ENCODE measurements at places on chromosomes 16 and 17.

DNA sequence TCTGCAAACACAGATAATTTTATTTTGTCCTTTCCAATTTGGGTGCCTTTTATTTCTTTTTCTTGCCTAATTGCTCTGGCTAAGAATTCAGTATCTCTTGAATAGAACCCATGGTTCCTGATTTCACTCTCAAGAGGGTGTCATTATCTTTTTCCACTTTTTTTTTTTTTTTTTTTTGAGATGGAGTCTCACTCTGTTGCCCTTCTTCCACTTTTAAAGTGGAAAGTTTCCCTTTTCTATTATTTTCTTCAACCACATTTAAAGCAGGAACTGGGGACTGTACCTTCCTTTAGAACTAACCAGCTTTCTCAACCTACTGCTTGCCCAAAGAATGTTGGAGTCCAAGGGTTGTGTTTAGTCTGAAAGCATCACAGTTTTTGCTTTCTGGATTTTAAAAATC is 31.1 kb downstream of the SLFN11 start:
- DNase-seq: no peak

GRCh38 chr16:84785843-84786581 is 33.8 kb upstream of the CRISPLD2 start:
- DNase-seq: peak; percentile 37

- no peak for DNase-seq
Observed at GRCh38 chr17:5758651-5759050, 174.3 kb upstream of the NLRP1 start.

- DNase-seq: no peak
Observed at GRCh38 chr16:88526906-88527185, 43.4 kb upstream of the ZC3H18 start.

DNA sequence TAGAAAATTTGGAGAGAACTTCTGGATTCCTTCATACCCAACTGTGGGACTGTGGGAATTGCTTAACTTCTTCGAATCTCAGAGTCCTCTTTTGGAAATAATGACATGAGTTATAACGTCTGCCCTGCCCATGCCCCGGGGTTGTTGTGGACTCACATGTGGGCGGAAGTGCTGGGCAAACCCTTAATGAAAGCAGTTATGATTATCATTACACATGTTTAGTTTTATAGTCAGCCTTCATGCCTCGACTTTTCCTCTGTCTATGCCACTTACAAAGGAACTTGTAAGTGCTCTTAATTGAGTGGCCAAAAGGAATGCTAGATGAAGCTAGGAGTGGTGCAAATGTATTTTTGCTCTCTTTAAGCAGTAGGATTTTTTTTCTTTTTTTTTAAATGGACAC is 3.9 kb downstream of the KRT27 start:
- no peak for DNase-seq

DNA sequence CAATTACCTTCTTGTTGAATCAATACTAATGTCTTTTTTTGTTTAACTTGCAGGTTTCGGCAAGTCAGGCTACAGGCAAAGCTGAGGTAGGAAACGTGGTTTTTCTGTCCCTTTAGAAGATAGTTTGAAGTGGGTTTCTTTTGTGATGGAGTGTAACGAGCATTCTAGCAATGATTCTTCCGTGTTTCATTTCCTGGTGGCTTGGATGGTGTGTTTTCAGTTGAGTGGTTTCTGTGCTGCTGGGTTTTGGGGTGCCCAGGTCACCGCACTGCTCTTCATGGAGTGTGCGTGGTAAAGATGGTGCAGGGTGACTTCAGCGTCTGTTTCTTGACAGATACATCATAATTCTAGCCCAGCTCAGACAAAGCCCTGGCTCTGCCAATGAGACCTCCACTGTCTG is 769.7 kb upstream of the EEF2KMT start:
- DNase-seq: no peak

GRCh38 chr17:80064696-80065095 is 28.3 kb downstream of the CCDC40 start:
- DNase-seq: no peak

GRCh38 chr17:13244513-13244912 is 226.7 kb upstream of the ELAC2 start:
- DNase-seq: no peak

GRCh38 chr17:48163809-48164208 is 56.2 kb downstream of the SNX11 start:
- DNase-seq: no peak

All from NCI-H774 (cell line).